Activated B cell treated with CpG ODN at 0.5 μM for 24 hours (primary cell): ENCODE measurements at places on chromosomes 11 and 22. TPM values are rescaled to one million over a fixed set of nuclear protein-coding genes. Genes with fewer than 3 reads are reported as not detected.

DNA sequence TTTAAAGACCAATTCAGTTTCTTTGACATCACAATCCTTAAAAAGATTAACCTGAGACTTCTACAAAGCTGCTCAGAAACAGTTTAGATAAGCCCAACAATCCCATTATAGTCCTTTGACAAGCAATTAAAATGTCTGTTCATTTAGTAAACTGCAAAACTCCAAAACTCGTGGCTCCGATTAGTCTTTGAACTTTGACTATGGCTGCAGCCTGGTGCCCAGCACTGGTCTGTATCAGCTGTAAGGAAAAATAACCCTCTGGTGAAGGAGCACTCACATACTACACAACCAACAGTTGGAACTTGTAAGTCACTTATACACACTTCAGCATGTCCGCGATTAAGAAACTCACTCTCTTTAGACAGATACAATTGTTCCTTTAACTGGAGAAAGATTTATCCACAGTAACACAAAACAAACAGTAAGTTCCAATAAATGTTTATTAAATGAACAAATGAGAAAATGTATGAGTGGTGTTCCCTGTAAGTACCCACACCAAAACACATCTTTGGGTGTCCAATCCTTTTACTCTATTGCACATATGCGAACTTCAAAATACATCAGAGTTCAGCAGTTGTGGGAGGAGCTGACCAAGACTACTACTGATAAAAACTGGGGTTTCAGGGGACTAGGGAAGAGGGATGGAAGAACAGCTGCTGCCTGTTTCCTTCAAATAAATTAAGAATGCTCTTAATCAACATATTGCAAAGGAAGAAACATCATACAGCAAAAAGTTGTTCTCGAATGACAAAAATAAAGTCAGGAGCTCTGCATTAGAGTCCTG is 36.4 kb downstream of the PITPNB start:
- no peak for DNase-seq

- DNase-seq: no peak
These were observed 15.9 kb upstream of the ABTB2 start for GRCh38 chr11:34373727-34374126.

- no peak for DNase-seq
These were observed 58.2 kb downstream of the COMMD9 start for GRCh38 chr11:36230779-36231699.

GRCh38 chr11:112364962-112365481 is 104.4 kb upstream of the PLET1 start:
- DNase-seq: no peak

Gene SMTN
- total RNA-seq: 2.8 and 3.1 TPM in 2 replicates

DNA sequence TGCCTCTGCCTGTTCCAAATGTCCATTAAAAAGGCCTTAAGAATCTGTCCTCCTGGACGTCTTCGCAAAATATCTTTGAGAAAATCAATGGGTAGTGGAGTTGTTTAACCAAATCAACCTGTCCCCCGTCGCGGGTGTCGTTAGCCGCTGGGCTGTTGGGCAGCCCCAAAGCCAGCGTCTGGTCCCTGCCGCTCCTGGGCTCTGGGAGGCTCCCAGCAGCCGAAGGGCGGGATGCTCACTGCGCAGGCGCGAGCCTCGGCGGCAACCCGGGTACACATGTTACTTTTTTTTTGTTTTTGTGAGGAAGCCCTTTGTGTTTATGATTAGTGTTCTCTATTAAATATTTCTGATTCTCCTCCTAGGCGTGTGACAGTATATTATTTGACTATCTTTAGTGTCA is 12.6 kb downstream of the MMP10 start:
- no peak for DNase-seq

GRCh38 chr11:76885390-76886097 is 24.8 kb downstream of the ACER3 start:
- DNase-seq: no peak

DNA sequence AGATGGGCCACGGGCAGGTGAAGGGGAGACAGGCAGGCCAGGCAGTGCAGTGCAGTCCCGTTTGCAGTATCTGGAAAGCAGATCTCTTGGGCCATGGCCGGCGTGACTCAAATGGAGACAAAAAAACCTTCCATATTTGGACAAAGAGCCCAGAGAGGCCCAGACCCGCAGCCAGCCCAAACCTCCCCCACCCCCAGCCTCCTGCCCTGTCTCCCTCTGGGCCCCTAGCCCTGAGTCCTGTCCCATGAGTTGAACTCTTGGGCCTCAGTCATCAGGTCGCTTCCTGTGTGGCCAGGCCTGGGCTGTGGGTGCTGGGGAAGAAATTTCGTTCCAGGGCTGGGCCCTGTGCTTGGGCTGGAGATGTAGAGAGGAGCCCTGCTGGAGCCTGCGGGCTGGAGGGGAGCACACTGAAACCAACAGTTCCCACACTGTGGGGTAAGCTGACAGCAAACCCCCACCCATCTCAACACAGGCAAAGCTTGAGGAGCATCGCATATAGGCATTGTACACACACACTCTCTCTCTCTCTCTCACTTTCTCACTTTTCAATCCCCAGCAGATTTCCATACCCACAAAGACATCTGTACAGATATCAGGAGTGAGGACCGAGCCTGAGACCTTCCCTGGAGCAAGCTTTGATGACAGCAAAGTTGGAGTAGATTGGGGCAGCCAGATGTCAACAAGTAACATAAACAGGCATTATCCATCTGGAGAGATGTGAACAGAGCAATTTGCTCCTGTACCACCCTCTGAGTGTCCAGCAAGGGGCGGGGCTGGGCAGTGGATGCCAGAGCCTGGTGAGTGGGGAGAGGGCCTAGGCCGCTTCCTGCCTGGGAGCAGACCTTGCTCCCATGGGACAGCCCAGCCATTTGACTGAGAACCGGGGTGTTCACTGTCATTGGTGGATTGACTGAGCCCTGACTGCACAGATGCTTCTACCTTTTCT is 17.2 kb downstream of the ARHGEF17 start:
- no peak for DNase-seq

Gene SUN2
- total RNA-seq: 122 and 146 TPM in 2 replicates

DNA sequence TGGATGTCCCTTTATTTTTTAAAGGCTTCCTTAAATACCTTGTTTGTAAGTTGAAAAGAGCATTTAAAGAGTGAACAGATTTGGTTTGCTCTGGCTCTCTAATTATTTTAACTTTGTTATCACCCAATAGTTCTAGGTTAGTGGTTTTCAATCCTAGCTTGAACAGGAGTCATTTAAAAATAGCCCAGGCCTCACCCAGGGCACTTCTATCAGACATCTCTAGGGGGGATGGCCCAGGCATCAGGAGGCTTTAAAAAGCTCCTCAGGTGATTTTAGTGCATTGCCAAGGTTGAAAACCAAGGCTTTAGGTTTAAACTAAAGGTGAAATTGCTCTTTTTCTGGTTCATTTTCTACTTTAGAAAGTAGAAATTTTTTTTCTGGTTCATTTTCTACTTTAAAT is 8.3 kb downstream of the CAT start:
- DNase-seq: no peak

Gene SPON1
- not detected in 2 replicates for total RNA-seq

DNA sequence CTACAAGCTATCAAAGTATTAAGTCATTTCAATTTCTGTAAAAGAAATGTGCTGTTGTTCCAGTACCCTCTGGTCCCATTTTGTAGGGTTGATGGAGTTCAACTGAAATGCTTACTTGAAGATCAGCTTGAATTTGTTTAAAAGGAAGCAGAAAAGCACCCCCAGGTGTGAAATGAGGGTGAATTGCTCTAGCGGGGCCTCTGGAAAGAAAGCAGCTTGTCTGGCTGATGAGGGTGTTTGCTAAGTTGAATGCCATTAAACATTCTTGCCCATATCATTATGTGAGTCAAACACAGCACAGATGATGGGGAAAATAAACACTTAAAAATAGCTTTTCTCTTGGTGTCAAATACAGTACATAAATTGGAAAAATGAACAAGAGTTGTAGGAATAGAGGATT is 280.3 kb downstream of the RAB38 start:
- DNase-seq: no peak

GRCh38 chr11:33706546-33706945 is 5.9 kb upstream of the C11orf91 start:
- no peak for DNase-seq

Gene TSGA10IP
- total RNA-seq: not detected in 2 replicates

DNA sequence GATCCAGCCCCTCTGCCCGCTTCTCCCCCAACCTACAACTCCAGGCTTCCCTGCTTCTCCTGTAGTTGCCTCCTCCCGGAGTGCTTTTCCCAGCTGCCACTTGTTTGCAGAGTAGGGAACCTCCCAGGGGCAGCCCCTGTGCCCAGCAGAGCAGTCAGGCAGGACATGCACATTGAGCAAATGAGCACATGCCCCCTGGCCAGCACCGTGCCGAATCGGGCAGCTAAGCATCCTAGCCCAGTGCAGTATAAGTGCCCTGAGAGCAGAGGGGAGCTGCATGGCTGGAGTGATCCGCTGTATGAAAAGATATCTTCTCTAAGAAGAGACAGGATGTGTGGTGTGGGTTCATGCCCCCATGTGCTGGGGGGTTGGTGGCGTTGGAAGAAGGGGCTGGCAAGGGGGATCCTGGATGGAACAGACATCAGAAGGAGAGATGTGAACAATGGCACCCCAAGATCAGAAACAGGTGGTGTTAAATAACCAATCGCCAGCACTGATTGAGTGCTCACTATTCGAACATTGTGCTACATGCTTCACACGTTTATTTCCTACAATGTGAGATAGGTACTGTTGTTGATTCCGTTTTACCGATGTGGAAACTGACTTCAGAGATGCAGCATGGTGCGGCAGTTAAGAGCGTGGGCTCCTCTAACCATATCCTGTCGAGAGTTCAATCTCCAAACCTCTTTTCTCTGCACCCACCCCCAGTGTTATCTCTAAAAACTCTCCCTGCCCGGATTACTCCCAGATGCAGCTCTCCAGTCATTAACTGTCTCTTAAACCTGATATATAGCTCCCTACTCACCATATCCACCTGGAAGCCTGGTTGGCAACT is 1.2 kb downstream of the AIP start:
- DNase-seq: peak; percentile 34

- DNase-seq: no peak
These were observed 200.4 kb downstream of the KIF18A start for GRCh38 chr11:27907530-27907929.

DNA sequence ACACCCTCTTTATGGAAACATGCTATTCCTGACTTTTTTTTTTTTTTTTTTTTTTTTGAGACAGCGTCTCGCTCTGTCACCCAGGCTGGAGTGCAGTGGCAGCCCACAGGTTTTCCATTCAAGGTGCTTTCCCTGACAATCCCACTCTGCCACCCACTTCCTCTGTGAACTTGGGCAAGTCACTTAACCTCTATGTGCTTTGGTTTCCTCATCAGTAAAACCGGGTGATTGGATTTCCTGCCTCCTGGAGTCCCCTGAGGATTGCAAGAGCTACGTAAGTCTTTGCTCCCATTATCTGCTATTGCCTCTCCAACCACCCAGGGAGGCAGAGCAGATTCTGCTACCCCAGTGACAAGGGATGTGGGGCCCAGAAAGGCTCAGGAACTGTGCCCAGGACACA is 54.1 kb downstream of the CELSR1 start:
- no peak for DNase-seq

Gene MUC2
- total RNA-seq: not detected in 2 replicates

Gene GPHA2
- 0.33 and 0.71 TPM in 2 replicates for total RNA-seq

Gene PRRG4
- 0.17 and 0.33 TPM in 2 replicates for total RNA-seq

Gene SAA1
- not detected in 2 replicates for total RNA-seq

GRCh38 chr11:75384438-75385080 is 14.8 kb upstream of the RPS3 start:
- peak; percentile 70 for DNase-seq

DNA sequence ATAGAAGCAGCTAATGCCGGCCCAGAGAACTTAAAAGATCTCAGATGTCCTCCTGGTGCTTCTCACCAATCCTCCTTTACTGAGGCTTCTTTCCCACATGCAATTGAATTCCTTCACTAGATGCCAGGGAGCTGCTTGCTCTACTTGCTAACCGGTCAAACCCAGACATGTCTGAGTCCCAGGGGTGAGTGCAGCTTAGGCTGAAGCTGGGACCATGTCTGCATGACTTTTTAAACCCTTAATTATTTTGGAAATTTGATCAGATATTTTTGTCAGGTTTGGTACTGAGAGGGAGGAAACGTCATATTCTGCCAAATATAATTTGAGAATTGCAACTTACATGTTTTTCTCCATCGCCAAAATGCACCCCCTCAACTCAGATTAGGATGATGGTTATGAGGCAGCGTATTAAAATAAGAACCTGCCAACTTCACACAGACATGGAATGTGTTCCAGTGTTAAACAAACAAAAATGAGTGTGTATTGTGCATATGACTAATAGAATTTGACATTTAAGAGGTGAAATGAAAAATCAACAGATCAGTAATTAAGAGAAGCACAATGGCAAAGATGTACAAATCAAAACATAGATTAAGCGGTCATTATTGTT is 529.5 kb downstream of the ETS1 start:
- DNase-seq: no peak

Gene C11orf65
- 0.69 and 1.7 TPM in 2 replicates for total RNA-seq

DNA sequence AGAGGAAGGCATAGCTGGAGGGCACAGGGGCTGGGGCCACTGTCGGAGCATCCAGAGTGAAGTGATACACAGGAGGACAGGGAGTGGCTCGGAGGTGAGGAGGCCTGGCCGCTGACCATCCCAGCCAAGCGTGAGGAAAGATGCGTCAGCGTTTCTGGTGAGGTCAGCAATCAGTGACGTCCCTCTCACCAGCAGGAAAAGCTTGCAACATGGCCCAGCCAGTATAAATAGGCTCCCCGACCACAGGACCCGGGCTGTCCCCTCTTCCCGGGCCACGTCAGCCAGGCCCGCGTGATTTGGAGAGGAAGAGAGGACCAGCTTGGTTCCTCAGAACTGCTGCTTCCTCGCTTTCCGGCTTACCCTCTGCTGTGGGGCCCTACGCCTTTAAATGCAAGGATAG is 4.2 kb upstream of the OSM start:
- DNase-seq: no peak

DNA sequence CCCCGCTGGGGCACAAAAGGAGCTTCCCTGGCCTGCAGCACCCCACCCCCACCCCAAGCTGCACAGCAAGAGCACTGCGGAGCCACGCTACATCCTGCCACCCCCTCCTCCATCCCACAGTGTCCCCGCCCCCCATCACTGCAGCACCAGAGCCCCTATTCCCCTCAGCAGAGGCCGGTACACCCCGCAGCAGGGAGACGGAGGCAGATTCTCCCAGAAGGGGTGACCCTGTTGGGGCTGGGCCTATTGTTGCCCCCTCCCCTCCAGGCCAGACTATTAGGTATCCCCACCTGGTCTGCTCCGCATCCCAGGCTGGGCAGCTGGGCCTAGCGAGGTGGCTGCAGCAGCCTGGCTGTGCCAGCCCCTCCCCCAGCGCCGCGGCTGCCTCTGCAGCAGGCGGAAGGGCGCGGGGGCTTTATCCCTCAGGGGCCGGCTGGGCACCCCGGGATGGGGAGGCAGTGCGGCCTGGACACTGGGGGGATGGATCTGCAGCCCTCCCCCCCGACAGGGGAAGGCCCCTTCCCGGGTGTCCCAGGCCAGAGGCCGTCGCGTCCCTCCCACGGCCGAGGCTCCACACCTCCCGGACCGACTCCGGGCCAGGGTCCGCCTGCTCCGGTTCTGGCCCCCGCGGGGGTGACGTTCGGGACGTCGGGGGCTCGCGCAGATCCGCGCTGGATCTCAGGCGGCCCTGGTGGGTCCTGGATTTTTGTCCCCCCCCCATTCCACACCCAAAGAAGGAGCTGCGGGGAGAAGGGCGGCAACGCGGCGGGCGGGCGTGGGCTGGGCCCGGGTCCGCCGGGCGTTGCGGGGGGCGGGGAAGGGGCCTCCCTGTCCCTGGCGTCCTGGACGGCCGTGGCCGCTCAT is 943 bp downstream of the DUSP8 start:
- no peak for DNase-seq

Gene KDM4E
- not detected in 2 replicates for total RNA-seq

Gene RGL4
- 0.42 and 0.81 TPM in 2 replicates for total RNA-seq
